Stimulated activated CD8-positive, alpha-beta memory T cell treated with anti-CD3 and anti-CD28 coated beads, Interleukin-12 subunit alpha, Interleukin-12 subunit beta, amount 100 ng/mL, for 1 hour (primary cell): ENCODE measurements at places on chromosomes 4 and X.

DNA sequence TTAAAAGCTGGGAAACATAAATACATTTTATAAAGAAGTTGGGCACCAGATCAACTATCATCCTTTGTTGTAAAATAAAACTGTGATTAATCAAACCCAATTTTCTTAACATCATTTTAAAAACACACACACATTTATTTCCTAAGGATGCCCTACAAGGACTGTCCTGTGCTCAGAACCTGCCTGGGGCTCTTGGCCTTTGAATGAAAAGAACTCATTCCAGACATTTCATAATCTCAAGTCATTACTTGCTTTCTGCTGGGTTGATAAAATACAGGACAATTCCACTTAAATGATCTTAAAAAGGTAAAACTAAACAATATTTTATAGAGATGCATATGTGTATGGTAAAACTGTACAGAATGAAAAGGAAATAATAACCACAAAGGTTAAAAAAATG lies 2.8 kb downstream of the SH3D19 start:
- DNase-seq, result no peak

DNA sequence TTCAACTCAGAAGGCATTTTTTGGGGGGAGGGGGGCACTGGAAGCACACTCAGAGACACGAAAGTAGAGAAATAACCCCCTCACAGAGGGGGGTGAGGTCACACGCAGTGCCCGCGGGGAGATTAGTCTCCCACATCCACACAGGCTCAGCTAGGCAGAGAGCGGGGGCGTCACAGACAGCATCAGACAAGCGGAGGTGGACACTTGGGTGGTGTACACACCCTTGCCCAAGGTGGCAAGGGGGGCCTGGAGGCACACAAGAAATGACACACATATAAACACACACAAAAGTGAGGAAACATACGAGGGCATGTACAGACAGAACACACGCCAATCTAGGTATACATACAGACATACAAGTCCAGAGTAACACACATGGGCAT lies 637 bp upstream of the SYN1 start:
- DNase-seq, result no peak

DNA sequence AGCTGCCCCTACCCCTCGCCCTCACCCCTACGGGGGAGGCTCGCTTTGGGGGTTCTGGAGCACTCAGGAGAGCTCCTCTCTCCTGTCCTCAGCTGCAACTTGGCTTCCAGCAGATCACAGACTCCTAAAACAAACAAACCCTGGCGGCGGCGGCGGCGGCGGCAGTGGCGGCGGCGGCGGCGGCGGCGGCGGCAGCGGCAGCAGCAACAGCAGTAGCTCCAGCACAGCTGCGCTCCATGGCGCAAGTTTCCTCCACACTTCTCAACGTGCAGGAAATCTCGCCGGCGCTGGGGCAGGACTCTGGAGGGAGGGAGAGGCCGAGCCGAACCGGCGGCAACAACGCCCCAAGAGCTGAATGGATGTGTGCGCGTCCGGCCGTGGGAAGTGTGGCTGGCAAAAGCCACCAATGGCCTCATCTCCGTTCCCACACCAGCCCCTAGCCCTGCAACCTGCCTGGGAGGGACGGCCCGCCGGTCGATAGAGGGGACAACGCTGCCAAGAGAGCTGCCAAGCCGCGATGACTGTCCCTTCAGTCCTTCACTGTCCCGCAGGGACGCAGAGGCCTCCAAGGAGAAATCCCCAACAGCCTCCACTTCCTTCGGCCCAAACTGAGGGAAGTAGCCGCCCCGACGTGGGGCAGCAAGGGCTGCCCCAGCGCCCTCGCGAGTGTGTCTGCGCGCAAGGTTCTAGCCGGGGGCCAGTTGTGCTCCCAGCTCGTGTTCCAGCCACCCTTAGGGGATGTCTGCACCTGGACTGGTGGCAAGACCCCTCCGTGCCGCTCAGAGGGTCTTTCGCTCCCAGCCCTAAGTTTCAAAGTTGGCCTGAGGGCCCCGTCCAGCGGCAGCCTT lies 775 bp downstream of the SHROOM4 start:
- no peak for DNase-seq

DNA sequence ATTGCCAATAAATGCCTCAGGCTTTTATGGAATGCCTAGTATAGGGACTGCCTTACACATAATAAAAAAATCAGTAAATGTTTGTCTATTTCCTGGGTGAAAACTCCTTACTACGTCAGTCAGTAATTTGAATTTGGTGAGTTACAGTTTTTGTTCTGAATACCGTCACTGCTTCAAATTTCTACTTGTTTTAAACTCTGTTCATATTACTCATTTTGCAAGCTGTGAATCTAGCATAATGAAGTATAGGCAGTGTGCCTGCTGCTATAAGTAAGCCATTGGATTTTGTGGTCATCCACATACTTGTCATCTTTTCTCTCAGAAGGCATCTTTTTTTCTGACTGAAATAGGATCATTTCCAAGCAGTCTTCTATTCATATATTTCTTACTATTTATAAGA lies 43.1 kb downstream of the SYNPO2 start:
- DNase-seq, result no peak

DNA sequence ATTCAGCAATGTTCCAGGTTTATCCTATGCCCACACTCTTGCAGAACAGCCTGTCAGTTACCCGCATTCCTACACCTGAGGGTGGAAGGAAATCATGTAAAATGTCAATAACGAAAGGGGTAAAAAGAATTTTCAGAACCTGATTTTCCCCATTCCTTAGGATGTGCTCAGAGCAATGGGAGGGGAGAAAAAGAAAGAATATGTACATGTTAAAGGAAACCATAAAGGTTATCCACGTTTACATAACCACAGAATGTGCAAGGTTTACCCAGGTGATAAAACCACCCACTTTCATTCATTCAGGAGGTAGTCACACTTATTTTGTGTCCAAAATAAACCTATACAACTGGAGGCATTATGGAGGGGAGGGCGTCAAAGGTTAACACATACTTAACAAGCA lies 335.5 kb downstream of the ZNF674 start:
- DNase-seq, result no peak

GRCh38 chrX:129654652-129655546 lies at the start of gene APLN:
Gene APLN, minus strand, starts transcription at chrX:129654956. Its CDS starts 326 bp downstream, at chrX:129654630.
- DNase-seq, result no peak

- DNase-seq, result no peak
Measured at GRCh38 chr4:40421839-40422708, 86.9 kb downstream of the CHRNA9 start.

- DNase-seq, result no peak
Measured at GRCh38 chrX:147803948-147804347, 107.8 kb upstream of the FMR1 start.

GRCh38 chr4:119854364-119854763 lies 212.3 kb downstream of the MAD2L1 start:
- no peak for DNase-seq

DNA sequence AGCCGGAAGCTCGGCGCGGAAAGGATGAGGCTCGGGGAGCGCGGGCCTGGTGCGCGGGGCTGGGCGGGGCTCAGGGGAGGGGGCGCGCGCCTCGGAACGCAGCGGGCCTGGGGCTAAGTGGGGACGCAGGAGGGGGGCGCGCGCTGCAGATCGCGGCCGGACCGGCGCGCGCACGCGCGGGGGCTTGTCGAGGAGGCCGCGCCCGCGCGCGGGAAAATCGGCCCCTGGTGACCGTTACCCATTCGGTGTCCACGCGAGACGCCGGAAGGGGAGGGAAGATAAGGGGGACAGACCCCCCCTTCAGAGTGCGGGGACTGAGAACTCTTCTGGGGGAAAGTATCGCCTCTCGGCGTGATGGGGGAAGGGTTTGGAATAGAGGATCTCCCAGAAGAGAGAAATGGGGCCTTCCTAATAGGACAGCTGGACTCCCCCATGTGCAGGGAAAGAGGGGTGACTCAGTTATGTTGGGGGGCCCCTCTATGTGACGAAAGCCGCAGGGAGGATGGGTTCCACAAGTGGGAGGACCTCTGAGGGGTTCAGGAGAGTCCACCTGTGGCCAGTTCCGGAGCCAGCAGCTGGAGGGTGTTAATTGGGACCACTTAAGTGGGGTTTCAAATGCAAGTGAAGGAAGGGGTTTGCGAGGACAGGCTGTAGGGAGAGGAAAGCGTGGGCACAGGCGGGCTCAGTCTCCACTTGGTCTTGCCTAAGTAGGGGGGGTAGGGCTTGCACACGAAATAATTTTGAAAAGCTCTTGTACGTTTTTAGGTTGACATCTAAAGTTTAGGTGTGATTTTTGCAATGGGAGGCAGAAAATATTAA lies 584 bp downstream of the SUV39H1 start:
- DNase-seq, result no peak

- DNase-seq, result no peak
Measured at GRCh38 chr4:19259920-19260319, 991.8 kb upstream of the SLIT2 start.

DNA sequence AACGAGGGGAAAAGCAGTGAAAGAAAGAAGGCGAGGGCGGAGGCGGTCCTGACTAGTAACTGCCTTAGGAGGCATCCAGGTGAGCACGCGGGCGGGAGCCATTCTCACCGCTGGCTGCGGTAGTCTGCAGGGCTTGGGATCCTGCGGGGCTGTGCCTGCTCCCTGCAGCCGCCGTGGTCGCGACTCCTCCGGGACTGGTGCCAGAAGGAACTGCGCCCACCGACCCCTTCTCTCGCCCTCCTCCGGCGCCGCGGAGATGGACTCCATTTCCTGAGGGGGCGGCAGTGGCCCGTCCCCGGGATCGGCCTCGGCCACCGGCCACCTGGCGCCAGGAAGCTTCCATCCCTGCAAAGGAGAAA lies 543 bp downstream of the NFXL1 start:
- no peak for DNase-seq

GRCh38 chr4:112523008-112523721 lies 7.2 kb upstream of the NEUROG2 start:
- no peak for DNase-seq

- no peak for DNase-seq
Measured at GRCh38 chrX:6226596-6227452, 1.8 kb downstream of the NLGN4X start.

- no peak for DNase-seq
Measured at GRCh38 chr4:120007191-120007871, 59.3 kb downstream of the MAD2L1 start.

DNA sequence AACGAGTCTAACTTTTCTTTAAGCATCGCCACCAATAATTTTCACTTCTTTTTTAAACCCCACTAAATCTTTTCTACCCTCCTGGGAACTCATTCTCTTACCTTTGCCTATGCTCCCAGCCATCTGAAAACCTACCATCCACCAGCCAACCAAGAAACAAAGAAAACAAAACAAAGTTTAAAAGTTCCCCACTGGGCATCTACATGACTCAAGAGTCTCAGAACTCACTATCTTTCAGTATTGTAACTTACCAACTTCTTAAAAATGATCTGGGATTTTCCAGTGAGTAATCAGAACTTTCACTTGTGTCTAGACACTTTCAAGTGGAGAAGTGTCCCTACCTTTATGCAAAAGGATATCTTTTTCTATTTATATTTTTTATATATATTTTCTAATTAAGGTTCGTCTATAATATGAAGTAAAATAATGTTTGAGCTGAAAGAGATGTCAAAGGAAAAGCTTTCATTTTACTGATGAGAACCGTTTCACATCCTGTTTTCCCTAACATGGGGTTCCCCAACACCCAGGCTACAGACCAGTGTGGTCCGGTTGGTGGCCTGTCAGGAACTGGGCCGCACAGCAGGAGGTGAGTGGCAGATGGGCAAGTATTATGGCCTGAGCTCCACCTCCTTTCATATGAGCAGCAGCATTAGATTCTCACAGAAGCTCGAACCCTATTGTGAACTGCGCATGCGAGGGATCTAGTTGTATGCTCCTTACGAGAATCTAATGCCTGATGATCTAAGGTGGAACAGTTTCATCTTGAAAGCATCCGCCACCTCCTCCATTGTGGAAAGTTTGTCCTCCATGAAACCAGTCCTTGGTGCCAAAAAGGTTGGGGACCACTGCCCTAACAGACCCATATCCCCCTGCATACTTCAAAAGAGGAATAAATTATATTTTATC lies 9.8 kb upstream of the TIGD2 start:
- DNase-seq, result no peak

DNA sequence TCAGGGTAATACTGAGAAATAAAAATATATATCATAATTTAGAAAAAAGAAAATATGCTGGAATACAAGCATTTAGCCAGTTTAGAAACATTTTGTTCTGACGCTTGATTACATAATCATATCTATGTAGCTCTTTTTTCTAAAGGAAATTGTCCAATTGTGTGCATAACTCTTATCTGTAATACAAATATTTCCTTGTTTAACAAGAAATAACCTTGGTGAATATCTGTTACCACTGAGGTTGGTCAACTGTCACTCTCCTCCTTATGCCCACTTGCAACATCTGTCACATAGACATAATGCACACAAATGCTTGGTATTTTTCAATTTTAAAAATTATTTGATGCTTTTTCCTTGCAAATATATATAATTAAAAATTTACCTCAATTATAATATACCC lies 609.7 kb downstream of the TLL1 start:
- DNase-seq, result no peak

DNA sequence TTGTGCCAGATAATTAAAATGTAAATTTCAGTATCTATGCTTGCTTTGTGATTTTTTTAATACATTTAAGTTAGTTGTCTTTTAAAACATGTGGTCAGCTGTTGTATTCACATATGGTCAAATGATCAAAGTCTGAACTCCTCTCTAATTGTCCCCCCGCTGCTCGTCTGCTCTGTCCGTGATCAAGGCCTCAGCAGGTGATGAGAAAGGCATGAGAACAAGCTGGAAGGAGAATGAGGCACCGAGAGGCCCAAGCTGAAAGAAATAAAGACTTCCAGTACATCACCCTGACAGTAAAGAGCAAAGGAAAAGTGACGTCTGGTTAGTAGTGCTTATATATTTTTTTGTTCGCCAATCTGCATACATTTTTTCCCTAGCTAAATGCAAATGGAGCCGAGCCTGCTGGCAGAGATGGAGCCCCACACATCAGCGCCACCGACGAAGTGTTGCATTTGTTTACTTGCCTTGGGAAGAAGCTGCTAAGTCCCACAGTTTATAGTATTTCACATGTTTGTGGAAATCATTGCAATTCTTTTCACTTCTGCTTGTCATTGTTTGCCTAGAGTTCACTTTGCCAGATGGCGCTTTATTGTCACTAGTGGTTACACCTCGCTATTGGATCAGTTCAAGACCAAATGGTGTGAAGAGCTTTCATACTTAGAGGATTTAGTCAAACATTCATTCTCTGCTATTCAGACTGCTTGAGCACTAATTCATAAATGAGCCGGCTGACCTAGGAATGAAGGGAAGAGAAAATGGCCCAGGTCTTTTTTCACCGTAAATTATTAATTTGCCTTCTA lies 181.5 kb downstream of the ZIC3 start:
- DNase-seq, result no peak

DNA sequence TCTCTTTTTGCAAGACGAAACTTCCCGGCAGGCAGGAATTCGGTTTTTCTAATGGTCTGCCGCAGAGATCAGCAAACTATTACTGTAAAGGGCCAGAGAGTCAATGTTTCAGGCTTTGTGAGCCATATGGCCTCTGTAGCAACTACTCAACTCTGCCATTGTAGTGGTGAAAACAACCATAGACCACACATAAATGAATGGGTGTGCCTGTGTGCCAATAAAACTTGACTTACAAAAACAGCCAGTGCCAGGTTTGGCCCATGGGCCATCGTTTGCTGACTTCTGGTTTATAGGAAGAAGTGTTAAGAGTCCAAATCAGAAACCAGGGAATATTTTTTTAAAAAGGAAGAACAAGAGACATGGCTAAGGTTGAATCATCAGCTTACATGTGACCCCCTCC lies 163.0 kb downstream of the SH3KBP1 start:
- DNase-seq, result no peak

GRCh38 chr4:8152090-8152864 lies 6.3 kb downstream of the ABLIM2 start:
- DNase-seq, result no peak
